ENCODE measurements at places on chromosomes 3 and 15. TPM values are rescaled to one million over a fixed set of nuclear protein-coding genes. Genes with fewer than 3 reads are reported as not detected.

Gene FBXW12
- total RNA-seq = 9.6 TPM

Gene GOLGA8T
- total RNA-seq = 0.71 TPM

Gene MTHFS
- total RNA-seq = 19.8 TPM

Gene LRRC31
- not detected for total RNA-seq

Gene DAZL
- not detected for total RNA-seq

Gene KBTBD13
- total RNA-seq = not detected

Gene AP3S2
- 18.4 TPM for total RNA-seq

Gene ANO10
- 10.9 TPM for total RNA-seq

DNA sequence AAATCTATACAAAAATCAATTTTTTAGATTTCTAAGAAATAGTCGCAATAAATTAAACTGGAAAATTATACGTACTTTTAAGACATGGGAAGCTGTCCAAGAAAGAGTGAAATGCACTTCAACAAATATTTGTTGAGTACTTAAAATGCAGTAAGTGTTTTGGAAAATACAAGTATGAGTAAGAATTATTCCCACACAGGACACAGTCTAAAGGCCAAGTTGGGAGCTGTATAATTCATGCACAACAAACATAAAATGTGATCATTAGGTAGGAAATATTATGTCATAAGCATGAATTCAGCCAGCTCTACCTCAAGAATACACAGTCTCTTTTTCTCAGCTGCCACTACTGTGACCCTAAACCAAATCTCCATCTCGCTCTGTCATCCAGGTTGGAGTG, 267.6 kb downstream of the CNTN3 start:
- no peaks in the 10 kb centered on the region for H3K27me3 ChIP-seq
- DNase-seq = no peak
- no peak overlapping the region for H3K27ac ChIP-seq
- H3K36me3 ChIP-seq = no peaks in the 10 kb centered on the region
- H3K4me1 ChIP-seq = no peaks in the 10 kb centered on the region

- H3K27me3 ChIP-seq = no peaks in the 10 kb centered on the region
- no peak overlapping the region for H3K4me3 ChIP-seq
- no peak overlapping the region for H3K27ac ChIP-seq
These were observed 104.3 kb upstream of the ABHD17C start for GRCh38 chr15:80590761-80591355.

DNA sequence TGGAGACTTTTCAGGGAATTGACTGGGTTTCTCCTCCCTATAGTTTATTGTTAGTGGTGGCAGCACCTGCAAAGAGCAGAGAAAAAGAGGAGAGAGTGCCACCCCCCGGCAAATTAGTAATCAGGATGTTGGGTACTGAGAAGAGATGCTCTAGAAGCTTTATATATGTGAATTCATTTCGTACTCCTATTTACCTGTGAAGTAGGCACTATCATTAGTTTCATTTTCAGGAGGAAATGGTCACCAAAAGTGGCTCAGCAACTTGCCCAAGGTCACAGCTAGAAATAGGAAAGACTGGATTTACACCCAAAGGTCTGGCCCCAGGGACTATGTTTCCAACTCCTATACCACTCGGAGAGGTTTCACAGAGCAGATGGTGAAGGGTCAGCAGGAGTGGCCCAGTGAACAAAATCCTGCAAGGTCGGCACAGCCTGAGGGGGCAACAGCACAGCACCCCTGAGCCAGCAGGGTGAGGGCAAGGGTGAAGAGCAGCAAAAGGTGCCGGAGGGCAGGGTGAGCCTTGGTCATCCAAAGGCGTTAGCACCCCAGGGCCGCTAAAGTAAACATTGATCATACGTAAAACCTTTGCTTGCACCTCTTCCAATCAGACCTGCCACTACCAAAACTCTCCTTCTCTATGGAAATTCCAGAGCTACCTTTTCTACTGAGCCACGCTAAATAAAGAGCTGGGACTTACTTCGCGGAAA, 23.6 kb downstream of the VGLL4 start:
- no peaks in the 10 kb centered on the region for H3K36me3 ChIP-seq
- H3K27ac ChIP-seq = peak overlapping the region; percentile 71
- no peak overlapping the region for H3K4me3 ChIP-seq
- peaks cover 20% of the 10 kb centered on the region for H3K4me1 ChIP-seq

DNA sequence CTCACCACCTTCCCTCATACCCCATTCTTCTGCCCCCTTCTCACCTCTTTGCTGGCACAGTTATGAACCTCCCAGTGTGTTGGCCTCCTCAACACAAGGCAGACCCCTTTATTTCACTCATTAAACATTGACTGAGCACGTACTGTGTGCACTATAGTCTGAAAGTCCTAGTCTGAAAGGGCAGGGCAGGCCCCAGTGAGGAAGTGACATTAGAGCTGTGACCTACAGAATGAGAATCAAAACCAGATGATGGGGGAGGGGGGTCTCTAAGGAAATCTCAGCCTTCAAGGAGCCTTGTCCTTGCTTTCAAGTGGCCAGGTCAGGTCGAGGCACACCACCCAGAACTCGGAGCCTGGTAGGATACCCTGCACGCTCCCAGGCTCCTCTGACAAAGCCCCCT, 3.5 kb downstream of the SLC28A1 start:
- H3K4me1 ChIP-seq = no peaks in the 10 kb centered on the region
- no peak for DNase-seq
- H3K27me3 ChIP-seq = no peaks in the 10 kb centered on the region

- no peak overlapping the region for H3K4me3 ChIP-seq
- H3K36me3 ChIP-seq = no peaks in the 10 kb centered on the region
- no peak for DNase-seq
- H3K27me3 ChIP-seq = no peaks in the 10 kb centered on the region
- H3K27ac ChIP-seq = no peak overlapping the region
These were observed 105.2 kb downstream of the EPHA3 start for GRCh38 chr3:89212619-89213018.

- H3K4me1 ChIP-seq = no peaks in the 10 kb centered on the region
- no peak for DNase-seq
- H3K36me3 ChIP-seq = no peaks in the 10 kb centered on the region
- H3K4me3 ChIP-seq = no peak overlapping the region
- no peak overlapping the region for H3K27ac ChIP-seq
These were observed 175.1 kb downstream of the MFSD1 start for GRCh38 chr3:158976966-158977365.

- no peaks in the 10 kb centered on the region for H3K27me3 ChIP-seq
- no peak overlapping the region for H3K4me3 ChIP-seq
- no peak for DNase-seq
- no peaks in the 10 kb centered on the region for H3K36me3 ChIP-seq
- no peak overlapping the region for H3K27ac ChIP-seq
- H3K4me1 ChIP-seq = peaks cover 4% of the 10 kb centered on the region
These were observed 132.4 kb downstream of the SCAPER start for GRCh38 chr15:76772776-76773175.

DNA sequence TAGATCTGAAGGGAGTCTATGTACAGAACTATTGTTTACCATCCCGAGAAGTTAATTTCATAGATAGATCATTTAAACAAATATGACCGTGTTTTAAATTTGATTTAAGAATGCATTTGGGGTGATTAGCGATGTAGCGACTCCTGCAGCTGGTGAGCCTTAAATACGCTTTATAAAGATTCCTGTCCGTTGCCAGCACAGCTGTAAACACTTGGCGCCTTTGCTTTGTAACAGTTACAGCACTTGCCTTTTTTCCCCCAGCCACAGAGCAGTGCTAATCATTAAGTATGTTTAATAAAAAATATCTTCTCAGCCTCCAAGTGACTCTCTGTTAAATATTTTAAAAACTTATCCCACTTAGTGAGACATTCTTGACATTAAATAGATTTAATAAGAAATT, 333.8 kb downstream of the FEZF2 start:
- H3K4me1 ChIP-seq = no peaks in the 10 kb centered on the region
- H3K36me3 ChIP-seq = no peaks in the 10 kb centered on the region
- H3K27ac ChIP-seq = no peak overlapping the region
- H3K27me3 ChIP-seq = no peaks in the 10 kb centered on the region
- no peak overlapping the region for H3K4me3 ChIP-seq
- no peak for DNase-seq

DNA sequence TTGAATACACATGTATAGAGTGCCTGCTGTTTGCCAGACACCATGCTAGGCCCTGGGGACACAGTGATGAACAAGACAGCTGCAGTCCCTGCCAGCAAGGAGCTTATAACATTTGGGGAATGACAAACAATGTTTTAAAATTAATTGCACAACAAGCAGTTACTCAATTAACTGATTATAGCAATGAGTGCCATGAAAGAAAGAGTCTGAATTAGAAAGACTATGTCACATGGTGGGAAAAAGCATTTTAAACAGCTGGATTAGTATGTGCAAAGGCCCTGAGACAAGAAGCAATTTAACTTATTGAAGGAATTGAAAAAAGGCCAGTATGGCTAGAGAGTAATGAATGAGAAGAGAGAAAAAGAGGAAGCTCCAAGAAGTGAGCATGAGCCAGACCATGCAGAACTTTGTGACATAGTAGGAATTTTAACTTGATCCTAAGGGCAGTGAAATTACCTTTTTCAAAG, 64.5 kb upstream of the PLXNA1 start:
- H3K4me1 ChIP-seq = peaks cover 4% of the 10 kb centered on the region
- no peak overlapping the region for H3K4me3 ChIP-seq
- H3K27ac ChIP-seq = no peak overlapping the region
- H3K27me3 ChIP-seq = no peaks in the 10 kb centered on the region
- H3K36me3 ChIP-seq = no peaks in the 10 kb centered on the region
- DNase-seq = no peak

GRCh38 chr3:109278546-109278945, 37.8 kb downstream of the DPPA2 start:
- H3K36me3 ChIP-seq = no peaks in the 10 kb centered on the region
- H3K27ac ChIP-seq = no peak overlapping the region
- no peaks in the 10 kb centered on the region for H3K4me1 ChIP-seq
- DNase-seq = no peak
- H3K4me3 ChIP-seq = no peak overlapping the region
- H3K27me3 ChIP-seq = no peaks in the 10 kb centered on the region

DNA sequence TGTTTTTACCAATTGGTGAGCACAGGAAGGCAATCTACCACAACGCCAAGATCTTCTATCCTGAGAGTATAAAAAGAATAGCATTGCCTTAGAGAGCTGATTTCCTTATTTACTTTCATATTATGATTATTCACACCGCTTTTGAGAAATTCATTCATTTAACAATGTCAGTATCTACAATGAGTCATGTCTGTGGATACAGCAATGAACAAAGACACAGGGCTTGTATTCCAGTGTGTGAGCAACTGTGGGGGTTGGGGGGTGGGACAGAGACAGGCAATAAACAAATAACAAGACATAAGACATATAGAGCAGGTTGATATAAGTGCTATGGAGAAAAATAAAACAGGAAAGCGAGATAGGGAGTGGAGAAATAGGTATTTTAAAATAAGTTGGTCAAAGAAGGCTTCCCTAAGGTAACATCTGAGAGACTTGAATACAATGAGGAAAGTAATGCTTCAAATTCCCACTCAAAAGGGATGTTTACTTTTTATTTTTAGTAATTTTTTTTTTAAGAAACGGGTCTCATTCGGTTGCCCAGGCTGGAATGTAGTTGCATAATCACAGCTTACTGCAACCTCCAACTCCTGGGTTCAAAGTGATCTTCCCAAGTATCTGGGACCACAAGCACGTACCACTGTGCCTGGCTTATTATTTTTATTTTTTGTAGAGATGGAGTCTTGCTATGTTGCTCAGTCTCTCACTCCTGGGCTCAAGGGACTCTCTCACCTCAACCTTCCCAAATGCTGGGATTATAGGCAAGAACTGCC, 45.7 kb downstream of the PGBD4 start:
- no peak overlapping the region for H3K4me3 ChIP-seq
- no peaks in the 10 kb centered on the region for H3K36me3 ChIP-seq
- no peak for DNase-seq
- H3K4me1 ChIP-seq = no peaks in the 10 kb centered on the region
- no peaks in the 10 kb centered on the region for H3K27me3 ChIP-seq
- no peak overlapping the region for H3K27ac ChIP-seq

DNA sequence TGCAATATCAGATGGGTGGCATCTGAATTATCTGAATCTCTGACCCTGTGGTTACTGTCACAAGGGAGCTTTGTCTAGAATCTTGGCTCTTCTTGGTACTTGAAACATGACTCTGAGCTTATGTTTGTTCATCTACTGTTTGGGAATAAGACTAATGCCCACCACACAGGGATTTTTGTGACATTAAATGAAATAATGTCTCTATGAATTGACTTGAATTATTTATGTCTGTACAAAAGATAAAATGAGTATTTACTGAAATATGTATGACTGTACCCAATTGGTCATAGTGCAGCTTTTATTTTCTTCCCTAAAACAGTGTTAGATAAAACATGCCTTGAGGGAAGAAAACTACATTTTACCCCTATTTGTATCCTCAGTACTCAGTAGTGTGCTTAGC, 87.9 kb upstream of the ZPLD1 start:
- H3K27ac ChIP-seq = no peak overlapping the region
- DNase-seq = no peak
- no peaks in the 10 kb centered on the region for H3K27me3 ChIP-seq
- no peaks in the 10 kb centered on the region for H3K4me1 ChIP-seq
- H3K4me3 ChIP-seq = no peak overlapping the region

DNA sequence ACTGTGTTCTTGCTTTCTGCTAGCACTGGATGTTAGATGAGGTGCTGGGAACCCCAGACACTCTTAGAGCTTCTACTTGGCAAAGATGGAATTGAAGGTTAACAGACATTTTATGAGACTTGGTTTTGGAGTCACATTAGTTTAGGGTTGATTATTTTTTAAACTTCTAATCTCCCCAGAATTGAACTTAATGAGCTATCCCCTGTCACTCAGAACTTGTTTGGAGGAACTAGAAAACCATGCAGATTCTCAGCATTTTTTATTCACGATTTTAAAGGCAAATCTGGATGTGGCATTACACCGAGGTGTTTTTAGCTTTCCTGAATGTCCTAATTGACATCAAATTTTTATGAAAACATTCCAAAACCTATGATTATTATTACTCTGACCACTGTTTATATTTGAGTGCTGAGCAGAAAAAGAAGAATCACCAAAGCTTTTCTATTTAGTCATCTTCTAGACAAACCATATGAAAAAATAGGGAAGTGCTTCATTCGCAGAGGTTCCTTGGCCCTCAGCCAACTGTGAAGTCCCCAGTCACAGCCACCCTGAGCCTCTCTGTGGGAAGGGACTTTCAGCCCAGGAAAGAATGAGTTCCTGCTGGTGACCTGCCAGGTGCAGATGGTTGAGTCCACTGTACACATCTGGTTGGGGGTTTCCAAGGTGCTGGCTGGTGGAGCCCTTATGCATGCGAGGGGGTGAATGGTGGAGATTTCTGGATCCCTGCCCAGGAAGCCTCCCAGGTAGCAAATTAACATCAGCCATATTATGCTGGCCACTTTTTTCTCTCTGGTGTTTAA, 196.0 kb upstream of the TOPAZ1 start:
- no peaks in the 10 kb centered on the region for H3K4me1 ChIP-seq
- no peak for DNase-seq
- peak overlapping the region; percentile 28 for H3K27ac ChIP-seq
- no peak overlapping the region for H3K4me3 ChIP-seq
- no peaks in the 10 kb centered on the region for H3K27me3 ChIP-seq

- H3K27ac ChIP-seq = no peak overlapping the region
- H3K36me3 ChIP-seq = no peaks in the 10 kb centered on the region
- H3K27me3 ChIP-seq = no peaks in the 10 kb centered on the region
- no peak overlapping the region for H3K4me3 ChIP-seq
- no peak for DNase-seq
These were observed 436.4 kb downstream of the SHQ1 start for GRCh38 chr3:72411843-72412242.

Measured in pancreas (tissue), 10 donors.